ENCODE measurements at places on chromosomes 4 and X.

DNA sequence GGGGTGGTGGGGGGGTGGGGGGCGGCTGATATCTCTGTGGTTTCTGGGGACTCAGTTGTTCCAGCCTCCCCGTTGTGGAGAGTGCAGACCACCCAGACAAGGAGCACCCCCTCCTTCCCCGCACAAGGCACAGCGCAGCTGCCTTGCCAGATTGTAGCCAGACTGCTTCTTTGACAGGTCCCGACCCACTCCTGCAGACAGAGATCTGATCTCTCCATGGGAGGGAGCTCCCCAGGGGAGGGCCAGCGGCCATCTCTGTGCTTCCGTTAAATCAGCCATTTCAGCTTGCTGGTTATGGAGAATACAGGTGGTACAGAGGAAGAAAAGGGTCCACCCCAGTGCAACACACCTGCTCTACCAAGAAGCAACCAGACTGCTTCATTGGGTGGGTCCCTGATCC lies 80.8 kb downstream of the FGF16 start:
- no peak for DNase-seq

DNA sequence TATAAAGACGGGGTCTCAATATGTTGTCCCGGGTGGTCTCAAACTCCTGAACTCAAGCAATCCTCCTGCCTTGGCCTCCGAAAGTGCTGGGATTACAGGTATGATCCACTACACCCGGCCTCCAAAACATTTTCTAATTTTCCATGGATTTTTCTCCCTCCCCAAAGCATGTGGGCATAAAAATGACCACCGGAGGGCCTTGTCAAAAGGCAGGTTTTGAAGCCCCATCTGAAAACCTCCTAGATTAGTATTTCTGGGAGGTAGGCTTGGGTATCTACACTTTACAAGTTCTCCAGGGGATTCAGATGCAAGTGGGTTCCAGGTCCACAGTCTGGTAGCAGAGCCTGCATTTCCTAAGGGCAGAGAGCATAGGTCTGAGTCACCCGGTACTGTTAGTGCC lies 1.4 kb upstream of the GPR173 start:
- no peak for DNase-seq

DNA sequence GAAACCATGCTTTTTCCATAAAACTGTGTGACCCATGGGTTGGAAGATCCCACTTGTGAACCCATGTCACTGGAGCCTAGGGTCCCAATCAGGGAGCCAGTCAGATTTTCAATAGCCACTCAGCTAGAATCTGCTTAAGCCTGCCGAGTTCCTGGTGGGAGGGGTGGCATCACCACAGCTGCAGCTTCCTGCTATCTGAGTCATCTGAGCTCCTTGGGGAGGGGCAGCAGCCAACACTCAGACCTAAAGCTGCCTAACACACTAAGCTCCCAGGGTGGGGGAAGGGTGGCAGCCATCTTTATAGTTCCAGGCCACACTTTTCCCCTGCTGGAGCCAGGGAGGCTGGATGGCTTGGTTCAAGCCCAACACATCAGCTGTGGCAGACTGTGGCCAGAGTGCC lies 350.1 kb downstream of the C4orf33 start:
- no peak for DNase-seq

GRCh38 chrX:72243472-72243871 lies 4.6 kb upstream of the ERCC6L start:
- no peak for DNase-seq

GRCh38 chrX:17412692-17413091 lies 37.7 kb downstream of the NHS start:
- DNase-seq: peak; percentile 34

DNA sequence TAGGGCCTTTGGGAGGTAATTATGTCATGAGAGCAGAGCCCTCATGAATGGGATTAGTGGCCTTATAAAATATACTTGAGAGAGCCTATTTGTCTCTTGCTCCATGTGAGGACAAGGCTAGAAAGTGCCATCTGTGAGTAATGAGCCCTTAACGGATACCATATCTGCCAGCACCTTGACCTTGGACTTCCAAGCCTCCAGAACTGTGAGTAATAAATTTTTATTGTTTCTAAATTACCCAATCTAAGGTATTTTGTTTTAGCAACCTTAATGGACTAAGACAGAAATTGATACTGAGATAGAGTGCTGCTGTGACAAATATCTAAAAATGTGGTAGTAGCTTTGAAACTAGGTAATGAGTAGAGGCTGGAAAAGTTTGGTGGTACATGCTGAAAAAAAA lies 285.0 kb upstream of the DIPK2B start:
- peak; percentile 25 for DNase-seq

- DNase-seq: no peak
Observed at GRCh38 chr4:77992581-77992980, 64.5 kb upstream of the FRAS1 start.

- no peak for DNase-seq
Observed at GRCh38 chrX:10893366-10893765, 217.8 kb upstream of the HCCS start.

Measured in GM04503 (cell line).